ENCODE measurements at places on chromosomes 2 and 18. TPM values are rescaled to one million over a fixed set of nuclear protein-coding genes. Genes with fewer than 3 reads are reported as not detected.

CTDSP1 gene
- 143 TPM for total RNA-seq

TDRD15 gene
- total RNA-seq: not detected

UCN gene
- 5.9 TPM for total RNA-seq

DAPL1 gene
- not detected for total RNA-seq

SERPINB12 gene
- not detected for total RNA-seq

DDX18 gene
- total RNA-seq: 129 TPM

SLC9A4 gene
- total RNA-seq: not detected

NYAP2 gene
- total RNA-seq: not detected

ARMC9 gene
- 1.7 TPM for total RNA-seq

RFX8 gene
- not detected for total RNA-seq

SGPP2 gene
- 0.33 TPM for total RNA-seq

C2orf66 gene
- not detected for total RNA-seq

HNMT gene
- 0.34 TPM for total RNA-seq

LIPG gene
- total RNA-seq: not detected

SULT1C4 gene
- total RNA-seq: not detected

NEU2 gene
- total RNA-seq: not detected

CHRND gene
- not detected for total RNA-seq

SH3RF3 gene
- 14.9 TPM for total RNA-seq

LCT gene
- total RNA-seq: 0.22 TPM

PCARE gene
- total RNA-seq: not detected

DTNB gene
- total RNA-seq: 41.5 TPM

FBXO11 gene
- 96.6 TPM for total RNA-seq

RNU2-63P gene
- 3.5 TPM for total RNA-seq

RUFY4 gene
- total RNA-seq: 1.5 TPM

SAG gene
- total RNA-seq: 1.2 TPM

NAT8 gene
- not detected for total RNA-seq

MYO7B gene
- total RNA-seq: 0.26 TPM

CYBRD1 gene
- total RNA-seq: 0.47 TPM

ACTR3 gene
- 231 TPM for total RNA-seq

TXNDC2 gene
- not detected for total RNA-seq

PARD6G gene
- total RNA-seq: 0.34 TPM

NIF3L1 gene
- total RNA-seq: 32.1 TPM

RAB17 gene
- not detected for total RNA-seq

DCDC2C gene
- total RNA-seq: not detected

GCKR gene
- total RNA-seq: not detected

MATN3 gene
- total RNA-seq: not detected

CPO gene
- total RNA-seq: not detected

SPP2 gene
- not detected for total RNA-seq

REG1A gene
- total RNA-seq: not detected

LAPTM4A gene
- total RNA-seq: 46.0 TPM

ANKRD30BL gene
- total RNA-seq: not detected

PLEKHH2 gene
- total RNA-seq: 6.4 TPM

PAIP2B gene
- total RNA-seq: 12.1 TPM

BIN1 gene
- total RNA-seq: 132 TPM

MLPH gene
- total RNA-seq: not detected

GPR75 gene
- 5.2 TPM for total RNA-seq

CABYR gene
- 2.1 TPM for total RNA-seq

All from naive thymus-derived CD8-positive, alpha-beta T cell (primary cell).